Fibroblast of skin of scalp (primary cell): ENCODE measurements at places on chromosomes 11 and 22.
A peak's percentile ranks its signal among the peaks of the same experiment; 100 is the strongest.

DNA sequence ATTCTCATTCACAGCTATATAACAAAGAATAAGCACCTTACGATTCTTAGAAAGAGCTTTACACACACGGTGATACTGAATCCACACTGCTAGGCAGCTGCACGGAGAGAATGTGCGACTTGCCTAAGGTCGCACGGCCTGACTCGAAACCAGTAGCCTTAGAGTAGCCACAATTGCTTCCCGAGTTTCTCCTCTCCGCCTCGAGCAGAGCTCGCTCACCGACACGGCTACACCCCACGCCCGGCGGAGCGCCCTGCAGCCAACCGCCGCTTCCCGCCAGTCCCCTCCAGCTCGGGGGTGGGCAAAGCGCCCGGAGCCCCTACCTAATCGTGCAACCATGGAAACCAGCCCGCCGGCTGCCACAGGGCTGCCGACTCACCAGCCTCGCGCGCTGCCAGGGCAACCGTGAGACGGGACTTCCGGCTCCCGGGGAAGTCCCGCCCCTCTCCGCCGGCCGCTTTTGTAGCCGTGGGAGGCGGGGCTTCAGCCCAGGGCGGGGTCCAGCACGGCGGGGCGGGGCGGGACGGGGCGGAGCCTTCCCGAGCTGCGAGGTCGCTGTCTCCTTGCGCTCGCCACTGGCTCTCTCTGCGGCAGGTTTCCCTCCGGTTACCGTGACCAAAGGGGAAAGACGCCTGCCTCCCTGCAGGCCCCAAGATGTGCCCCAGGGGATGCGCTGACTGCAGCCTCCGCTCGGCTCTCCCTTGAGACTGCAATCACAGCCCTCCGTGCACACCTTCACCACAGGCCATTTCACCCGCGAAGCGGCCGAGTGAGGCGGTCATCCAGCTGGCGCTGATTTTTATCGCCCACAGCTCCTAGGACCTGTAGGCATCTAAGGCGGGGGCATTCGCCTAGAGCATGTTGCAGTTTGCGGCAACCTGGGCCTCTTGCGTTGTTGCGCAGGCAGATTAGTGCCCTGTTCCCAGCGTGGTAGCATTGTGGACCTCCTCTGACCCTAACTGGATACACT lies 1.1 kb downstream of the BSCL2 start:
- DNase-seq = peak; percentile 94

DNA sequence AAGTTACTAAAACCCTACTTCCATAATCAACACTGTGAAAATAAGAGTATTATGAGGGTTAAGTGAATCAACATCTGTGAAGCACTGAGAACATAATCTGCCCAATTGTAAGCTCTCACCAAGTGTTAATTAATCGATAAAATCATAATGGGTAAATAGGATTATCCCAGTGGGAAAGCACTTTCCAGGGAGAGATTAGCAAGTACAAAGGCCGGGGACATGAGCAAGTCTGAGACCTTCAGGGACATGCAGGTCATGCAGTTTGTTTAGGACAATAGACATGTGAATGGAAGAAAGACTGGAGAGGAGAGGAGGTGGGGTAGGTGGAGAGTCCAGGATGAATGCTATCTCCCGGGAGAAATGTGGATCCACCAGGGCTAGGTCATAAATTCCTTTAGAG lies 57.8 kb upstream of the FIBIN start:
- no peak for DNase-seq

GRCh38 chr22:45978275-45978713 lies 1.3 kb upstream of the WNT7B start:
- DNase-seq = no peak

- no peak for DNase-seq
Measured at GRCh38 chr11:111967649-111968048, 30.5 kb downstream of the DIXDC1 start.

DNA sequence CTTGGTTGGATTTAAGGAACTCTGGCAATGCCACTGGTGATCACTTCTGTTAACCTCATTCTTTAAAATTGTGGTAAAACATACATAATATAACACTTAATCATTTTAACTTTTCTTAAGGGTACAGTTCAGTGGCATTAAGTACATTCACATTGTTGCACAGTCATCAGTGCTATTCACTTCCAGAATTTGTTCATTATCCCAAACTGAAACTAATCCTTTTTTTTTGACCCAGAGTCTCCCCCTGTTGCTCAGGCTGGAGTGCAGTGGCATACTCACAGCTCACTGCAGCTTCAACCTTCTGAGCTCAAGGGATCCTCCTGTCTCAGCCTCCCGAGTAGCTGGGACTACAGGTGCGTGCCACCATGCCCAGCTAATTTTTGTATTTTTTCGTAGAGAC lies 10.6 kb downstream of the ELF5 start:
- DNase-seq = peak; percentile 28

GRCh38 chr11:60345489-60345888 lies 18.4 kb downstream of the MS4A6E start:
- no peak for DNase-seq

- DNase-seq = no peak
Measured at GRCh38 chr11:119754656-119755355, 25.8 kb upstream of the NECTIN1 start.
